ENCODE measurements at places on chromosomes 7 and 10. TPM values are rescaled to one million over a fixed set of nuclear protein-coding genes. Genes with fewer than 3 reads are reported as not detected.
A peak's percentile ranks its signal among the peaks of the same experiment; 100 is the strongest.

The NRCAM gene
- total RNA-seq: 0.79 TPM

The MAGI2 gene
- 0.49 TPM for total RNA-seq

The NKX6-2 gene
- total RNA-seq: not detected

DNA sequence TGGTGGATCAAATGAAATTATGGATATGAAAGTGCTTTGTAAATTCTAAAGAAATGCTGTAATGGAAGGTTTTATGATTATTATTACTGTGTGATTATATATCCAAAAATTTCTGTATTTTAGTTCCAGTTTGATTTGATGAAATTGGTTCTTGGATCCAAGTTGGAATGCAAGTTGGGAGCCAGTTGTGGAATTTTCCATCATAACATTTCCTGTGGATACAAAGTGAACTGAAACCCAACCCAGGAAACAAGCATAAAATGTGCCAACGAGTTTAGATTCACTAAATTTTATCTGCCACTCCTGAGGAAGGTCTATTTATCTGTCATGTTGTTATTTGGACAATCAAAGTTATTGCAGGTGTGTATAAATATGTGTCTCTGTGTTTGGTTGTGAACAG, 131.4 kb upstream of the MDFIC start:
- no peak for DNase-seq

GRCh38 chr7:144830811-144831210, 5.0 kb downstream of the TPK1 start:
- DNase-seq: no peak

DNA sequence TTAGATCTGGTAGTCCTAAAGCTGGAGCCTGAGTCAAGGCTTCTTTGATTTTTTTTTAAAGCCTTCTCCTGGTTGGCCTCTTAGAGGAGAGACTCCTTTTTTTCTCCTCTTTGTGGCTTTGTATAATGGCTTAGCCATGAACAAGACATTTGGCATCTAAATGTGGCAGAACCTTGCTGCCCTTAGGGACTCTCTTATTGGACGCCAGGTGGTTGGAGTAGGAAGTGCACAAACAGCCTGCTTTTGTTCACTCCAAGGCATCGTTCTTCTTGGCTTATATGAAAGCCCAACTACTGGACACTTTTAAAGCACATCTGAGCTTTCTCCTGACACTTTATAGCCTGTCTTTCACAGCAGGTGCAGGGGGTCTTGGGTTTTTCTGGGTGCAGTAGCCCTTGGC, 25.0 kb downstream of the ZPBP start:
- DNase-seq: peak; percentile 24

DNA sequence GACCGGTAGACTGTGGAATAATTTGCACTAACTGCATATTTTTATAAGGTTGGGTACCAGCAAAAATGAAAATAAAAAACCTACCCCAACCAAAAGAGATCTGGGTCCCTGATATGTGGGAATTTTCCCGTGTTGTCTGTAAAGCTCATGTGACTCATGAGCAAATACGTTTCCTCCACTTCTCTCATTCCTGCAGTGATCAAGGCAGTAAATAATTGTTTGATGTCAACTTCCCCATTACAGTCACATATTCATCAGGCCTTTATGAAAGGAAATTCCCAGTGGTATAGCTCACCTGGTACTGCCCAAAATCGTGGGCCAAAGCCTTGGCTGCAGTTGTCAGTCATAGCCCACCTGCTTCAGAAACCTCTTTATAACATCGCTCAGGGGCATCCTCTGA, 166.0 kb upstream of the ANK3 start:
- no peak for DNase-seq

- DNase-seq: no peak
These were observed 59.5 kb upstream of the SRPK2 start for GRCh38 chr7:105448181-105448580.

GRCh38 chr7:4574851-4575250, 107.2 kb upstream of the FOXK1 start:
- DNase-seq: no peak

DNA sequence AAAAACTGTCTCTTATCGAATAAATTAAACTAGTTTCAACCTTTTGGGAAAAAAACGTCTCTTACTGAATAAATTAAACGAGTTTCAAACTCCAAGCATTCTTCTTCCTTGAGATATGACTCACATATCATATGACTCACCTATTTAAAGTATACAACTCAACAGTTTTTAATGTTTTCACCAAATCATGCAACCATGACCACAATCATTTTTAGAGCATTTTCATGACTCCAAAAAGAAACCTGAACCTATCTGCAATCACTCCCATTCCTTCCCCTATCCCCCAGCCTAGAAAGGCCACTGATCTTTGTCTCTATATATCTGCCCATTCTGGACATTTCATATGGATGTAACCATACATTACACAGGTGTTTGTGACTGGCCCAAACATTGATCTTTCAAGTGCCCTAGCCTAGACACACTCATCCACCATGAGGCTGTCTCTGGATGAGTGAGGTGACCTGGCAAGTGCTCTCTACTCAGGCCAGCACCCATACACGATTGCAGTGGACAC, 115.3 kb downstream of the PIP4K2A start:
- DNase-seq: peak; percentile 33

Measured in MG63 (cell line).